ENCODE measurements at places on chromosomes 1 and 21.

- no peak for DNase-seq
Measured at GRCh38 chr1:36359383-36359782, 26.3 kb downstream of the STK40 start.

DNA sequence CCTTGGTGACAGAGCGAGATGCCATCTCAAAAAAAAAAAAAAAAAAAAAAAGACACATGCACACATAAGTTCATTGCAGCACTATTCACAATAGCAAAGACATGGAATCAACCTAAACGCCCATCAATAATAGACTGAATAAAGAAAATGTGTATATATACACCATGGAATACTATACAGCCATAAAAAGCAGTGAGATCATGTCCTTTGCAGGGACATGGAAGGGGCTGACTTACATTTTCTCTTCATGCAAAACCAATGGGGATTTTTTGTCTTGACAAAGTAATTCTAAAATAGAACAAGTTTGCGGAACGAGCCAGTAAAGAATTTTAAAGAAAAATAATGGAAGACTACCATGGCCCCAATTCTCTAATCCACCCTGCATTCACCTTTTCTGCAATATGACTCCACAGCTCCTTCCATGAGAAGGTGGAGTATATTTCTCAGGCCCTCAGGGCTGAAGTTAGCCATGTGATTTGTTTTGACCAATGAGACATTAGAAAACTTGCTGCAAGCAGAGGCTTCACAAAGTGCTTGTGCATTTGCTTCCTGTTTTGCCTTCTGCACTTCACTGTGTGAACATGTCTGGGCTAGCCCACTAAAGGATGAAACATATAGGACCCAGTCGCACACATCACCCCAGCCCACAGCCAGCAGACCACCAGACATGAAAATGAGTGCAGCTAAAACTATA is 78.8 kb upstream of the NR5A2 start:
- DNase-seq = no peak

- no peak for DNase-seq
Measured at GRCh38 chr1:234956821-234957329, 171.8 kb downstream of the TOMM20 start.

- DNase-seq = no peak
Measured at GRCh38 chr1:224540535-224540934, 75.6 kb upstream of the CNIH3 start.

- DNase-seq = no peak
Measured at GRCh38 chr1:78892260-78892840, 114.2 kb downstream of the ADGRL4 start.

DNA sequence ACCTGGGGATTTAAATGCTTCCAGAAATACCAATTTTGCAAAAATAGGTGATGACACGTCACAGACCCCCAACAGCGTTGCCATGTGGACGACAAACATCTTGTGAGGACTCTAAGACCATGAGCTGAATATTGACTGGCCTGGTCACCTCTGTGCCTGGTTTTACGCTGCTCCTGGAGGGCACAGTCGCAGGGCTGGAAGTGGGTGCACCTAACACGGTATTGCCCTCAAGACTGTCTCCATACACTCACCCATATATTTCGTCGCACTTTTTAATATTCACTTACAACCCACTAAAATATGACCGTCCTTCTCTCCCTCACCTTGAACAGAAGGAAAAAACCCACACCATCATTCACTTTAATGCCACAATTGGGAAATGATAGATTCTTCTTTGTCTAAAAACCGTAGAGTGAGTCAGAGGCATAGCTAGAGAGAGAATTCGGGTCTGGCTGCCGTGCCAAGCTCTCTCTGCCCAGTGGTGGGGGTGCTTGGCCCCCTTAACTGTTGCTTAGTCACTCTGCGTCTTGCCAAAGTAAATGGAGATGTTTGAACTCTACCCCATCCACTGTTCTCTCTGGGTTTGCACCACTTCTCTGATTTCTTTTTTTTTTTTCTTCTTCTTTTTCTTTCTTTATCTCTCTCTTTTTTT is 40.8 kb upstream of the UTS2 start:
- DNase-seq = no peak

DNA sequence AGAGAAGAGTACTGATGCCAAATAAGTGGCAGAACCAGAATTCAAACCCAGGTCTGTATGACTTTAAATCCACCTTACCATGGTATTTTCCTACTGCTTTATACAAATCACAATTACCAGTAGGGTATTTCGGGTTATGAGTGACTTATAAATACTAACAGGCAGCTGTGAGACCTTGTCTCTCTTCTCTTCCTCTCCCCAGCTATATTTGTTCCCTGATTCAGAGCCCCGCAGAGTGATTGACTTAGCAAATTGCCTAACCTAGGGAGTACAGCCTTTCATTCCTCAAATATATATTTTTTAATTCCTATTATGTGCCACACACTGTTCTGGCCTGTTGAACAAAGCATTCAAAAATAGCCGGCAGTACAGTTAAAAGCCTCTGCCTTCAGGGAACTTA is 168.0 kb downstream of the CLEC20A start:
- DNase-seq = no peak
